ENCODE measurements at places on chromosomes 3 and 15.

DNA sequence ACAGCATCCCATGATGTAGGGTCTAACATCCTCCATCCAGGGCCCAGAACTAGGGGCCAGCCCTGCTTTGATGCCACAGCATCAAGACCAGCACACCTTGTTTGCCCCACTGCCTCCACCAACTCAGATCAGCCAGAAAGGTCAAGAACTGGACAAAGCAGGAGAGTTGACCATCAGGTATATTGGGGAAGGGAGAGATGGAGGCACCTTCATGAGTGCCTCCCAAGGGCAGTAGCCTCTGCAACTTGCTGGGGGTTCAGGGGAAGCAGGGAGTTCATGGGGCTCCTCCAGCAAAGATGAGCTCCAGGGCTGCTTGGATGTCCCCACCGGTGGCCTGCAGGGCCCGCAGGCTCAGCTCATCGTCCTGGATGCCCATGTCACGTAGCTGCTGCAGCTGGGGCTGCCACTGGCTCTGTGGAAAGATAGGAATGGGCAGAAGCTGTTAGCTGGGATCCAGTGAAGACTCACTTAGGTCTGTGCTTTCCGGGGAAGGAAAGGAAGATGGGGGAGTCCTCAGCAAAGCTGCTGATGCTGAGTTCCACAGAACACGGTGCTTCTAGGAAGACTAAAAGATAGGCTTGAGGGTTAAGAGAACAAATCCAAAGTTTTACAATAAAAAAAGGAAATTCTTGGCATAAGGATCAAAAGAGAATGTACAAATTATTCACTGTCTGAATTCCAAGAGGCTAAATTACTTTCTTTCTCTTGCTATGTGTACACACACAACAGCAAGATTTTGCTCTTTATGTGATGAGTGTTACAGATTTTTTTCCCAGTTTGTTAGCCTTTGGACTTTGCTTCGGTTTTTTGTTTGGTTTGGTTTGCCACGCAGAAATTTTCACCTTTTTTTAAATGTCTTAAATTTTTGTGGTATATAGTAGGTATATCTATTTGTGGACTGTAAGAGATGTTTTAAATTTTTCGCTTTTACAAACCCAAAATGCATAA lies 12.3 kb upstream of the SEMA7A start:
- DNase-seq = no peak

GRCh38 chr3:78872195-78872594 lies 895.6 kb downstream of the ROBO1 start:
- DNase-seq = no peak

GRCh38 chr3:43394041-43394554 lies 107.8 kb downstream of the SNRK start:
- DNase-seq = no peak

- peak; percentile 42 for DNase-seq
Measured at GRCh38 chr3:58353722-58354553, 21.2 kb downstream of the PXK start.

- no peak for DNase-seq
Measured at GRCh38 chr3:136093771-136094170, 102.4 kb downstream of the MSL2 start.

- DNase-seq = no peak
Measured at GRCh38 chr3:45366290-45366689, 22.1 kb upstream of the LARS2 start.

GRCh38 chr3:40827942-40828688 lies 303.4 kb downstream of the ZNF621 start:
- no peak for DNase-seq

DNA sequence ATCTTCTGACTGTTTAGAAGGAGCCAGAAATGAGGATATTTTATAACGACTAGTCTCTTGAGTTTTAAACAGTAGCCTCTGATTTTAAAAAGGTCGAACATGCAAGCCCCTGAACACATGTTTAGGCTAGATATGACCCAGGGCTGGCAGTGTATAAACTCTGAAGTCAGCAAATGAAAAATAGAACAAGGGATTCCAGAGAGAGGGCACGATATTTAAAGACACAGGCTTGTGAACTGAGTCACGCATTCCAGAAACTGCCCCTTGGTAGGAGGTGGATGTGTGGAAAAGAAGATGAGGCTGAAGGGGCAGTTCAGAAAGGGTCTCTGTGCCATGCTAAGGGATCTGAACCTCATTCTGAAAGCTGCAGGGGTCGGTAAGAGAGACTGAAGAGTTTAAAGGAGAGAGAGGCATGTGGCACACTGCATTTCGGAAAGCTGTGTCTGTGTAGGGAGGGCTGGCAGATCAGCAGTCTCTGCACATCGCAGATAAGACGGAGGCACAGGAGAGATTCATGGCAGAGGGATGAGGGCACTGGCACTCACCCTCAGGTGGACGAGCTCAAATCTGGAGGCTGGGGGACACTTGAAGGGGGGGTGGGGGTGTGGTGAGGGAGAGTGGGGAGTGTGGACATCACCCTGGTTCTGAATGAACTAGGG lies 22.1 kb downstream of the ST8SIA2 start:
- DNase-seq = no peak

DNA sequence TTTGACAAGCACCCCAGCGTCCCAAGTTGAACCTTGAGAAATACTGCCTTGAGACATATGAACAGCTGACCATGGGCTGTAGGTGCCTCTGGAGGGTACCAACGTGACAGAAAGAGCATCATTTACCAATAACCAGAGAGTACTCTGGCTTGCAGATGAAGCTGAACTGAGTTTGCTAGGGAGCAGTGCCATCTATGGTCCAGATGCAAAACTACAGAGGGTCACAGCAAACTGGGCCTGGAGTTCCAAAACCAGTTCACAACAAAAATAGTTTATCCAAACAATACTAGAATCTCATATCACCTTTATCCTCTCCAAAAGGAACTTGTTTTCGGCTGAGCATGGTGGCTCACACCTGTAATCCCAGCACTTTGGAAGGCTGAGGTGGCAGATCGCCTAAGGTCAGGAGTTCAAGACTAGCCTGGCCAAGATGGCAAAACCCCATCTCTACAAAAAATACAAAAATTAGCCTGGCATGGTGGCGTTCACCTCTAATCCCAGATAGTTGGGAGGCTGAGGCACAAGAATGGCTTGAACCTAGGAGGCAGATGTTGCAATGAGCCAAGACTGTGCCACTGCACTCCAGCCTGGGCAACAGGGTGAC lies 69.3 kb downstream of the CHAC1 start:
- DNase-seq = peak; percentile 33

DNA sequence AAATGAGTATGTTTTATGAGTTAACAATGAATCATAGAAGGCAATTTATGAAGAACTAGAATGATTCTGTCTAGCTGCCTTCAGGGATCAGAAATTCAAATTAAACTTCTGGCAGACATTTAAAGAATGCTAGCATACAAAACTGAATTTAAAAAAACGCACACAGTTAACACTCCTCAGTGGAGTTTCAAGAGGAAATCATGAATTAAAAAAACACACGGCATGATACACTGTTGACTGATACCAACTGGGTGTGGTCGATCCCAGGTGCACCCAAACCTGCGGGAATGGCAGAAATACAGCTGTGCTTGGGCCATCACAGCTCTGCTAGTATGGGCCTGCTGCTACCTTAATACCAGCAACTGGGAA lies 526.0 kb downstream of the FOXP1 start:
- no peak for DNase-seq
